ENCODE measurements at places on chromosomes 12 and 14. TPM values are rescaled to one million over a fixed set of nuclear protein-coding genes. Genes with fewer than 3 reads are reported as not detected.

GRCh38 chr12:54424224-54424623 lies 5.2 kb upstream of the ITGA5 start:
- DNase-seq = no peak

- no peak for DNase-seq
These were observed 155.9 kb upstream of the NUDT4 start for GRCh38 chr12:93221841-93222240.

- DNase-seq = no peak
These were observed 9.0 kb downstream of the MARS1 start for GRCh38 chr12:57496822-57497221.

GRCh38 chr12:718756-719102 lies 33.6 kb upstream of the WNK1 start:
- no peak for DNase-seq

The CCDC88C gene
- 153 TPM for total RNA-seq

DNA sequence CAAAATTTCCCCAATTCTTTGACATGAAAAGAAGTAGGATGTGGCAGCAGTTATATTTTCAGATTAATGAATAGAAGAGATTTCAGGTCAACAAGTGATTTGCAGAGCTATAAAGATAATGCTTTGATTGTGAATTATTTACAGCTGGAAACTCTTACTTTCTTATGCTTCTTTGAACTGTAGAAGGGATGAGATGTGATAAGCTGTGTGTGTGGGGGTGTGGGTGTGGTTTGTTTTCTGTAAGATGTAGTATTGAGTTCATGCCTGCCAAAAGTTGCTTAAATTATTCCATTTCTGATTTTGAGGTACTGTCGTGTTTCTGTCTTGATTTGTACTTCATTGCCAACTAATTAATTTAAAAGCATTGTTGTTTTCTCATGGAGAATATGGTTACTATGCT lies 22.7 kb downstream of the AEBP2 start:
- DNase-seq = no peak

DNA sequence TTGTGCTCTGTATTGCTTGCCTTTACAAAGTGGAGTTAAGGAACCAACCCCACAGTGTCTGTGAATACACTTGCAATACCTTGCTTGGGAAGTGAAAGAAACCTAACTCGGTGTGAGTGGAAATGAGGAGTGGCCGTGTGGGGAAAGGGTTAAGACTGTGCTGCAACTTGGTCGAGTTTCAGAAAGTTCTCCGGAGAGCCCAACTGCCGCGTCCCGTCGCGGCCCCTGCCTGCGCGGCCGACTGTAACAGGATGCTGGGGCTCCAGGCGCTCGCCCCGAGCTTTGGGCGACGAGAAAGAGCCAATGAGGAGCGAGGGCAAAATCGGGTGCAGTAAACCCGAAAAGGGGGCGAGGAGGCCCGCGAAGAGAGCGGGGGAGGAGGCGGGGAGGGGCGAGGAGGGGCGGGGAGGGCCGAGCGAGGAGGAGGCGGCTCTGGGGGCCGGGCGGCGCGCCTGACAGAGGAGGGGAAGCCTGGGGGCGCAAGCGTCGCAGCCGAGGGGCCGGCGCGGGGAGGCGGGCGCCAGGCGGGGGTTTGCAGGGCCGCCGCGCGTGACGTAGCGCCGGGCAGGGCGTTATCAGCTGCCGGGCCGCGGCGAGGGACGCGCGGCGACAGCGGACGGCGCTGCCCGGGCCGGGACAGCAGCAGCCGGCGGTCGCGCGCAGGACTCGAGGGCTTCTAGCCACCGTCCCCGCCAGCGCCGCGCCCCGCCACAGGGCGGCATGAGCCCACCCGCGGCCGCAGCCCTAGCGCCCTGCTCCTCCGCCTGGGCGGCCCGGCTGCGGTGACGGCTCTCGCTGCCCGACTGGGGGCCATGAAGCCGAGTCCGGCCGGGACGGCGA lies at the start of gene DACT1:
TSS of gene DACT1 (plus strand) at position 572 of the 840 bp plus-strand sequence. CDS start at position 813, 241 bp downstream.
- DNase-seq = peak; percentile 59

DNA sequence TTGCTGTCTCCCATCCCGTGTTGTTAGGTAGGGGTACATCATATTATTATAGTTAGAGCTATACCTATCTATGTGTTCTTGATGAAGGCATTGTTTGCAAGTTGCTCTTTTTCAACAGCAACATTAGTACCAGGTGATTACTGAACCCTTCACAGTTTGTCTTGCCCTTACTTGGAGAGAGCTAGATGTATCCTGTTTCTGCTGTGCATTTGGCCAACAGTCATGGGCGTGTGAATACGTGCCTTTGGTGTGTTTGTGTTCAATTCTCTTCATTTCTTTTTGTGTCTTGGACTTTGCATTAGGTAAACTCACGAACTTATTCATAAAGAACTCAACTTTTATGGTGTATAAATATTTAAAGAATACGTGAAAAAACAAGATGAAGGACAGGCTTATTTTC lies 14.3 kb downstream of the ARF6 start:
- no peak for DNase-seq
